Neural cell (in vitro differentiated cells): ENCODE measurements at places on chromosomes 2 and 18. TPM values are rescaled to one million over a fixed set of nuclear protein-coding genes. Genes with fewer than 3 reads are reported as not detected.

Gene VPS4B
- polyA plus RNA-seq = 25.6 and 30.5 TPM in 2 replicates

Gene PROC
- 0.24 and 0.33 TPM in 2 replicates for polyA plus RNA-seq

Gene ID2
- polyA plus RNA-seq = 61.5 and 71.6 TPM in 2 replicates

Gene DSG1
- polyA plus RNA-seq = not detected in 2 replicates

Gene SULT1C3
- not detected in 2 replicates for polyA plus RNA-seq
